ENCODE measurements at places on chromosomes 16 and 17.
A peak's percentile ranks its signal among the peaks of the same experiment; 100 is the strongest.

- peak overlapping the region; percentile 76 for H3K27ac ChIP-seq
- peaks cover 64% of the 10 kb centered on the region for H3K4me1 ChIP-seq
- peaks cover 30% of the 10 kb centered on the region for H3K36me3 ChIP-seq
Measured at GRCh38 chr17:1648173-1648962, 1.3 kb downstream of the RILP start.

GRCh38 chr16:23505180-23505665, 5.1 kb downstream of the GGA2 start:
- H3K27ac ChIP-seq = peak overlapping the region; percentile 51
- no peaks in the 10 kb centered on the region for H3K27me3 ChIP-seq
- peak; percentile 41 for DNase-seq
- no peaks in the 10 kb centered on the region for H3K36me3 ChIP-seq

- H3K36me3 ChIP-seq = no peaks in the 10 kb centered on the region
- no peaks in the 10 kb centered on the region for H3K4me1 ChIP-seq
- H3K4me3 ChIP-seq = no peak overlapping the region
- H3K27me3 ChIP-seq = no peaks in the 10 kb centered on the region
- DNase-seq = no peak
Measured at GRCh38 chr16:26026709-26027450, 335.1 kb downstream of the HS3ST4 start.

DNA sequence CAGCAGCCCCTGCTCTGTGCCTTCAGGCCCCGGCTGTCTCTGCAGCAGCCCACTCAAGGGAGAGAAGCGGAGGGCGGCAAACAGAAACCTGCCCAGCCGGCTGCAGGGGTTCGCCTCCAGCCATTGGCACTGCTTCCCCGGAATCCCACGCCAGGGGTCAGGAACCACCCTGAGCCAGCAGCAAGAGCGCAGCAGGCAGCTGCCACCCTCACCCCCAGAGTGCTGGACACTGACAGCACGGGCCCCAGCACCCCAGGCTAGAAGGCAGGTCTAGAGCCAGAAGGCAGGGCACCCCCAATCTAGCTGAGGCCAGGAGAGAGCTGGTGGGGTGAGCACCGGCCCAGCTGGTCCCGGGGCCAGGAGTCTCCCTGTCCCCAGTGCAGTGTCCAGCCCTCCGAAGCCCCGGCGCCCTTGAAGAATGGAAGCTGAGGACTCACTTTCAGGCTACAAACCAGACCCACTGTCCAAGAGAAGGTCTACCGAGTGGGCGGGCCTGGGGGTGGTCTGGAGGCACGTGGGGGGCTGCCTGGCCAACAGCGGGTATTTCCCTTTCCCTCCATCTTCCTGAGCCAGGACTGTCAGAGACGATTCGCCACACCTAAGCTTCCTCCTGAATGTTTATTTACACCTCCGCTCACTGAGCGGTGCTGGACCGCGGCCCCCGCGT, 8.4 kb downstream of the UBALD2 start:
- no peaks in the 10 kb centered on the region for H3K27me3 ChIP-seq
- no peak for DNase-seq
- H3K4me3 ChIP-seq = no peak overlapping the region
- peaks cover 39% of the 10 kb centered on the region for H3K4me1 ChIP-seq

- no peaks in the 10 kb centered on the region for H3K36me3 ChIP-seq
- no peaks in the 10 kb centered on the region for H3K27me3 ChIP-seq
- peaks cover 8% of the 10 kb centered on the region for H3K4me1 ChIP-seq
- no peak overlapping the region for H3K27ac ChIP-seq
Measured at GRCh38 chr17:77768248-77768852, 190.2 kb upstream of the TNRC6C start.

DNA sequence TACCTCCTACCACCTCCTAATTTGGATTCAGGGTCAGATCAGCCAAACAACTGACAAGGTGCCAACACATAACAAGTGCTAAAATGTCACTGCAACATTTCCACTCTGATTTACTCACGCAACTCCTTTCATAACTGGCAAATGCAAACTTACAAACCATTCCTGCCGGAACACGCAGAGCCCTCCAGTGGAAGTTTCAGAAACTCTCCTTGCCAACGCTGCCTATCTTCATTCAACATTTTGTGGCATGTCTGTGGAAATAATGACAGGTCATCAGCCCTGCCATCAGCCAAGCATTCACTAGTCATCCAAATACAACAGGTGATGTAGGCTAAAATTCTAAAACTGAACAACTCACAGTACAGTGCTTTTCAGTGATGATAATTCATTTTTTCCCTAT, 37.7 kb upstream of the OR3A1 start:
- no peak overlapping the region for H3K27ac ChIP-seq
- H3K4me3 ChIP-seq = no peak overlapping the region
- no peaks in the 10 kb centered on the region for H3K4me1 ChIP-seq

DNA sequence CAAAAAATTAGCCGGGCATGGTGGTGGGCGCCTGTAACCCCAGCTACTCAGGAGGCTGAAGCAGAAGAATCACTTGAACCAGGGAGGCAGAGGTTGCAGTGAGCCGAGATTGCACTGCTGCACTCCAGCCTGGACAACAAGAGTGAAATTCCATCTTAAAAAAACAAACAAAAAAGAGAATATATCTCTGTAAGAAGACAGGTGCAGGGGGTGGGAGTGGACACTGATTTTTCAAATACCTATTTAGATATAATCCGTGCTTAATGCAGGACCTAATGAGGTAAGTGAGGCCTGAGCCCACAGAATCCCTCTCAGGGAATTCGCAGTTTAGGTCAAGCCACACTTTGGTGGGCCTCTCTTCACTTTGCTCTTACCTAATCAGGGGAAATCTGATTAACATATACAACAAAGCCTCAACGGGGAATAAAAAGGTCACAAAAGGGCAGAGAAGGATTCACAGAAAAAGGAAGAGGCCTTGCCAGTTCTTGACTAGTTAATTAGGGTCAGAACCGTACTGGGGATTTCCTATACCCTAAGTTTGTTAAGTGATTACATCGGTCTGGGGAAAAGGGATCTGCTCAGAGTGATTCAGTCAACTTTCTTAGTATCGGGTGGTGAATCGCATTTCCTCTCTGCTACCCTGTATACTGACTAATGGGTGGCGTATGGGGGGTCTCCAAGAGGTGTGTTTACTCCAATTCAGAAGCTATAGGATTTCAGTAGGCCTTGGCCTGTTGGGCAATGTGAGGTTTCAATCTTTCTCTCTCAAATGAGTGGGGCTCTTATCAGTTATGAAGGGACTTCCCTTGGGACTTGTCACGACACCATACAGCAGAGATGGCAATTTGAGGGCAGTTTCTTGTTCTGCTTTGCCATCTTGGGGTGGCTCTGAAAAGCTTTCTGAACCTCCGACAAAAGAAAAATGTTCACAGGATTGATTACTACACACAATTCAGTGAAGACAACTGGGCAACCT, 1.9 kb upstream of the NFAT5 start:
- H3K4me3 ChIP-seq = no peak overlapping the region
- H3K27me3 ChIP-seq = no peaks in the 10 kb centered on the region
- no peak for DNase-seq
- peak overlapping the region; percentile 96 for H3K27ac ChIP-seq

GRCh38 chr16:74291577-74292208, 4.9 kb upstream of the PSMD7 start:
- H3K36me3 ChIP-seq = no peaks in the 10 kb centered on the region
- no peaks in the 10 kb centered on the region for H3K27me3 ChIP-seq
- H3K4me1 ChIP-seq = peaks cover 6% of the 10 kb centered on the region

GRCh38 chr17:72774236-72774635, 318.3 kb downstream of the SLC39A11 start:
- DNase-seq = no peak
- no peak overlapping the region for H3K4me3 ChIP-seq
- no peaks in the 10 kb centered on the region for H3K27me3 ChIP-seq
- H3K36me3 ChIP-seq = no peaks in the 10 kb centered on the region
- no peak overlapping the region for H3K27ac ChIP-seq
- no peaks in the 10 kb centered on the region for H3K4me1 ChIP-seq

DNA sequence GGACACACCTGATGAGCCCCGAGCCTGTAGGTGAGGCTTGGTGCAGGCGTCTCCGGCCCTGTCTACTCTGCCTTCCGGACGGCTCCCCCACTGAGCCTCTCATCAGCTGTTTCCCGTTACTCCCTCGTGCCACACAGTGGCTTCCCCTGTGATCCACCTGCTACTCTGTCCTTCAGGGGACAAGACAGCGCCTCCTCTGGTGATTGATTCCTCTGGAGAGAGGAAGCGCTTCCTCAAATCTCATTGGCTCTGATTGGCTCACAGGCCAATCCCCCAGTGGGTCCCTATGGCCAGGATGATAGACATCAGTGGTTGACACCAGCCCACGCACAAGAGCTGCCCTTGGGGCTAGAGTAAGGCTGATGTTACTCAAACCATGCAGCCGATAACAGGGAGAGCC, 24.0 kb downstream of the RNF213 start:
- no peak overlapping the region for H3K27ac ChIP-seq
- peaks cover 9% of the 10 kb centered on the region for H3K4me1 ChIP-seq
- peaks cover 22% of the 10 kb centered on the region for H3K36me3 ChIP-seq
- DNase-seq = no peak
- no peak overlapping the region for H3K4me3 ChIP-seq

GRCh38 chr17:59331929-59332748, 684 bp downstream of the YPEL2 start:
- peaks cover 81% of the 10 kb centered on the region for H3K4me1 ChIP-seq
- H3K4me3 ChIP-seq = peak overlapping the region; percentile 94
- DNase-seq = peak; percentile 68

DNA sequence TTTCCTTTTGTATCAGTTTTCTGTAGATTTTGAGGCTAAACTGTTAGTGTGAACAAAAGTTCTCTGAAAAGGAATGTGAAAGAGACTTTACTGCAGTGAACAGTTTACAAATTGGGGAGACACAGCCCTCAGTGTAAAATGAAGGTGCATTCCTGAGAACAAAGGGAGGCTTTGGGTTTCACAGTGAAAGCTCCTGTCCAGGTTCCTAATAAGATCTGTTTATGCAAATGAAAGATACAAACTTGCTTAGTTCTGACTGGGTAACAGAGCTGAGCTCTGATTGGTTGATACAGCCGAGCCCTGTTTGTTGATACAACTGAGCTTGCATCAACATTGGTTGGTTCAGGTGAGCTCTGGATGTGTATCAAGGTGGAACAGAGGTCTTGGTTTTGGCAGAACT, 8.3 kb upstream of the CDRT15 start:
- no peak overlapping the region for H3K4me3 ChIP-seq
- no peaks in the 10 kb centered on the region for H3K4me1 ChIP-seq
- H3K27me3 ChIP-seq = no peaks in the 10 kb centered on the region
- DNase-seq = no peak
- no peak overlapping the region for H3K27ac ChIP-seq

DNA sequence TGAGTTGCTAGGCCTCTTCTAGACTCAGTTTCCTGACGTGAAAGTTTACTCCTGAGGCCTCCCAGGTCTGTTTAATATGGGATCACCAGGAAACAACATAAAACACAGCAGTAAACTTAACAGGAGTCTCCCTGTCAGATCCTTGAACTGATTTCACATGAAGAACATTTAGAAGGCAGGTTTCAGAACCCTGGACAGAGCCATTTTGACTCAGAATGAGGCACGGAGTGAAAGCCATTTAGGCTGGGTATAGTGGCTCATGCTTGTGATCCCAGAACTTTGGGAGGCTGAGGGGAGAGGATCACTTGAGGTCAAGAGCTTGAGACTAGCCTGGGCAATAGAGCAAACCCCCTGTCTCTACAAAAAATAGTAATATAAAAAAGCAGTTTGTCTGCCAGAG, 289.1 kb downstream of the CA10 start:
- no peaks in the 10 kb centered on the region for H3K36me3 ChIP-seq
- no peak overlapping the region for H3K27ac ChIP-seq
- no peaks in the 10 kb centered on the region for H3K4me1 ChIP-seq
- no peak for DNase-seq
- H3K27me3 ChIP-seq = no peaks in the 10 kb centered on the region
- H3K4me3 ChIP-seq = no peak overlapping the region

DNA sequence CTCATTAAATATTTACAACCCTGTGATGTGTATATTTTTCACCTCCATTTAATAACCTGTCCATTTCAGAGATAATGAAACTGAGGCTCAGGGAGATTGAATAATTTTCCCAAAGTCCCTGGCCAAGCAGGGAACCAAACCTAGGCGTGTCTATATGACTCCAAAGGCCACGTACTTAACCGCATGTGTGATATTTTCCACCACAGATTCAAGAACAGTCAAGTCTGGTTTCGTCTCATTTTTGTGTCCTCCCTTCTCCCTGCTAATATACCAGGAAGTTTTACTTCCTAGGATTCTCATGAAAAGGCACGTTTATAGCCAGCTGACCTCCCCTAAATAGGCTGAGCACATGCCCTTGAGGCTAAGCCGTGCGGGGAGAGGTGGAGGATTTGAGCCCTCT, 15.3 kb downstream of the WFIKKN2 start:
- H3K27me3 ChIP-seq = no peaks in the 10 kb centered on the region
- H3K27ac ChIP-seq = no peak overlapping the region
- DNase-seq = no peak
- H3K36me3 ChIP-seq = no peaks in the 10 kb centered on the region

DNA sequence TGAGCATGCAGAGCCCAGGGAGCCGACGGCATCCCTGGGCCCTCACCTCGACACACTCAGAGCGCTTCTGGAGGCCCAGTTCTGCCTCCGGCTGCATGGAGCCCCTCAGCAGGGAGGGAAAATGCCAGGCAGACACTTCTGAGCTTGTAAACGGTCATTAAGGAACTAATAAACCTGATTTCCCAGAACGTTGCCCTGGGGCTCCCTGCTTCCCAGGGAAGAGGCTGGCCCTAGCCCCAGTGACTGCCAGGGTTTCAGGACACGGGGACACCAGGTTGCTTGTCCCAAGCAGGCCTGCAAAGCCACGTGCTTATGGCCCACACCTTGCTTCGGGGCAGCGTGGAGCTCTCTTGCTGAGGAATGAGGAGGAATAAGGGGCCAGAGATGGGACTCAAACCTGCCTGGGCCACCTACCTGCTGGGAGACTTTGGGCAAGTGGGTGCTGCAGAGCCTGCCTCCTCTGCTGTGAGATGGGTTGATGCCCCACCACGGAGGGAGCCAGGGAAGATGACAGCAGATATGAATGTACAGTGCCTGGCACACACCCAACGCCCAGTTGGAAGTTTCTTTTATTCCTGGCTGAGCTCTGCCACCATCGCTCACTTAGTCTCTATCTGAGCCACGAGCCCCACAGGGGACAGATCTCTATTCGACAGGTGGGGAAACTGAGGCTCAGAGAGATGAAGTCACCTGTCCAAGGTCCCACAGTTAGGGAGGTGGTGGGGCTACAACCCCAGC, 5.4 kb downstream of the RHBDF2 start:
- peaks cover 49% of the 10 kb centered on the region for H3K4me1 ChIP-seq
- H3K36me3 ChIP-seq = no peaks in the 10 kb centered on the region
- no peak overlapping the region for H3K4me3 ChIP-seq
- H3K27me3 ChIP-seq = no peaks in the 10 kb centered on the region
